ENCODE measurements at places on chromosomes 11 and 22.

GRCh38 chr11:69443138-69443967 lies 38.1 kb upstream of the LINC01488 start:
- no peaks in the 10 kb centered on the region for H3K27me3 ChIP-seq
- peak overlapping the region; percentile 57 for H3K4me3 ChIP-seq
- DNase-seq = peak; percentile 65
- H3K27ac ChIP-seq = peak overlapping the region; percentile 93

DNA sequence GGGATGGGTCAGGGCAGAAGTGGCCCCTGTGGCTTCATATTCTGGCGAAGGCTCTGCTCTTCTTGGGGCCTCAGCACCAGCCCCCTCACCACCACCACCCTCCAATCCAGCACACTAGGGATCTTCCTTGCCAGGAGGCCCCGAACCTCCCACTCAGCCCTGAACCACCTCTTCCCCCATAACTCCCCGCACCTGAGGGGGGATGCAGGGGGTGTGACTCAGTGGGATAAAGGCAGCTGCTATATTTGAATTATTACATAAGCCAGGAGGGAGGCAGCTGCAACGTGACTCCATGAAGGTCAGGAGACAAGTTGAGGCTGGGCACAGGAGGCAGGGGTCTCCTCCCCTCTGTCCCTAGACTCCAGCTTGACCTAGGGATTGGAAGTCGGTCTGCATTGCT lies 5.6 kb upstream of the PDE2A start:
- H3K36me3 ChIP-seq = no peaks in the 10 kb centered on the region
- no peak overlapping the region for H3K27ac ChIP-seq
- H3K4me1 ChIP-seq = peaks cover 38% of the 10 kb centered on the region
- H3K27me3 ChIP-seq = peaks cover 45% of the 10 kb centered on the region
- H3K4me3 ChIP-seq = no peak overlapping the region
- DNase-seq = no peak

GRCh38 chr22:31127181-31127772 lies 4.5 kb downstream of the INPP5J start:
- no peak overlapping the region for H3K4me3 ChIP-seq
- no peak overlapping the region for H3K27ac ChIP-seq
- DNase-seq = no peak
- no peaks in the 10 kb centered on the region for H3K36me3 ChIP-seq
- no peaks in the 10 kb centered on the region for H3K27me3 ChIP-seq
- no peaks in the 10 kb centered on the region for H3K4me1 ChIP-seq

- peaks cover 5% of the 10 kb centered on the region for H3K4me1 ChIP-seq
- H3K27ac ChIP-seq = no peak overlapping the region
- no peaks in the 10 kb centered on the region for H3K36me3 ChIP-seq
- no peak for DNase-seq
- H3K4me3 ChIP-seq = no peak overlapping the region
Observed at GRCh38 chr11:27456795-27457329, 15.7 kb downstream of the LGR4 start.

- no peak for DNase-seq
- H3K27ac ChIP-seq = no peak overlapping the region
- H3K4me3 ChIP-seq = no peak overlapping the region
- no peaks in the 10 kb centered on the region for H3K36me3 ChIP-seq
Observed at GRCh38 chr11:119530509-119530908, 107.5 kb upstream of the THY1 start.

Measured in tibial nerve (tissue), 4 donors.